ENCODE measurements at places on chromosomes 12 and 14.
A peak's percentile ranks its signal among the peaks of the same experiment; 100 is the strongest.

DNA sequence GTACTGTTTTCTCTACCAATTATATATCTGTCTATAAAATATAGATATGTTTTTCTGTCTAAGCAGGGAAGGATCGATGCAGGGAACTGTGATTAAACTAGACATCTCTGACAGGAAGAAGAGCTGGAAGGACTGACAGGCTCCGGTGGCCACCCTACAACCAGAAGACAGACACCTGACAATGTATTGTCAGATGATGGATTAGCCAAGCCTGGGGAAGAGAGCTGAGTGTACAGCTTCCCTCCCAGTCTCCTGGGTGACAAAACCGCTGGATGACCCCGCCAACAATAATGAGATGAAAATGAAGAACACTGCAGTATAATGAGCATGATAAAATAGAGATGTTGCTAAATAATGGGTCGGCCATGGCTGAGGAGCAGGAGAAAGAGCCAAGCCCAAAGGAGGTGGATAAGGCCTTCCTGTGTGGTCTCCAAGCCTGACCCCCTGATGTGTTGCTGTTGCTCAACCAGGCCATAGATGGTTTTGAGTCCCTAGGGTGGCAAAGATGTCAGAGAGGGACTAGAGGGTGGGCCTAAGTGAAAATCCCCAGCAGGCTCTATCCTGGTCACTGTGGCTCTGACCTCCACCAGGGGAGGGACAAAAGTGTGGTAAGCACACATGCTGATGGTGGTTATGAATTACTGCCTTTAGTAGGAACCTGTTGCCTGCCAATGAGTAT, 28.2 kb downstream of the DHRS2 start:
- no peak for DNase-seq

- DNase-seq = no peak
Measured at GRCh38 chr14:69490219-69490918, 5.8 kb downstream of the PLEKHD1 start.

- no peak for DNase-seq
Measured at GRCh38 chr12:32183650-32184049, 77.0 kb downstream of the BICD1 start.

DNA sequence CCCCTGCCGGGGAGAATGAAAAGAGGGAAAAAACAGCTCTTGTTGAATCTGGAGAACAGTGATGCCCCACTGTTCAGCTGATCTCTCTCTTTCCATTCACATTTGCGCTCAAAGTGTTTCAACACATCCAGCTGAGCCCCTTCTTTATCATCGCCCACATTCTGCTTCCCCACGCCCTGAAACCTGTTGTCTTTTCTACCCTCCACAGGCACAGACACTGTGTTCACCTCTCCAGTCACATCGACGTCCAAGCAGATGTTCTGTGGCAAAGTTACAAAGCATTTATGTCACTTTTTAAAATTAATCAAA, 338.7 kb downstream of the EGLN3 start:
- DNase-seq = no peak

DNA sequence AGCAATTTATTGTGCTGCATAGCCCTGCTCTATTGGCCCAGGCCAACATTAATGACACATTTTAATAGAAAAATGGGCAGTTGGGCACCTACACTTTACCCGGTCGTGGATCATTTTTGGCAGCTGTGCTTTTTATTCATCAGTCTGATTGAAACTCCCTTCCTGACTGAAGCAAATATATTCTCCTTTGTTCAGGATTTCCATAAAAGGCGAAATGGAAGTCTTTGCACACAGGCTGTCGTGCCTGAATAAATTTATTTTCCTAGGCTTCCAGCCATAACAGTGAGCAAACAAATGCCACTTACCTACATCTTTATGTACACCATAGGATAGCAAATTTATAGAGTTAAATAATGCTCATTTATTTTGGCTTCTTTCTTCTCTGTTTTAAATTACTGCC, 480.7 kb upstream of the DCN start:
- DNase-seq = no peak

DNA sequence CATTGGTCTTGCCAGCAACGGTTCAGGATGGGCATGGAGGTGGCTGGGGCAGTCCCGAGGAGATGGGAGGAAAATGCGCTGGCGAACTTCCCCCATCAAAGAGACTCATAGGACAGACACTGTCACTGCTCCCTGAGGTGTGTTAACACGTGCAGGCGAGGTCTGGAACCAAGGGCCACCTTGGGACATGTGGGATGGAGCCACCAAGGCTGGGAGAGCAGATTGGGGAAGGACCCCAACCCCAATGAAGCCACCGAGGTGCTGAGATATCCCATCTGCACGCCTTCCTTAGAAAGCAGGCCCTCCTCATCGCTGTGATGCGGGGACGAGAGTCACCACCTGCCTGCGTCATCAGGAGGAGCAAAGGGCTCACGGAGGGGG, 16.9 kb upstream of the BEGAIN start:
- DNase-seq = no peak

DNA sequence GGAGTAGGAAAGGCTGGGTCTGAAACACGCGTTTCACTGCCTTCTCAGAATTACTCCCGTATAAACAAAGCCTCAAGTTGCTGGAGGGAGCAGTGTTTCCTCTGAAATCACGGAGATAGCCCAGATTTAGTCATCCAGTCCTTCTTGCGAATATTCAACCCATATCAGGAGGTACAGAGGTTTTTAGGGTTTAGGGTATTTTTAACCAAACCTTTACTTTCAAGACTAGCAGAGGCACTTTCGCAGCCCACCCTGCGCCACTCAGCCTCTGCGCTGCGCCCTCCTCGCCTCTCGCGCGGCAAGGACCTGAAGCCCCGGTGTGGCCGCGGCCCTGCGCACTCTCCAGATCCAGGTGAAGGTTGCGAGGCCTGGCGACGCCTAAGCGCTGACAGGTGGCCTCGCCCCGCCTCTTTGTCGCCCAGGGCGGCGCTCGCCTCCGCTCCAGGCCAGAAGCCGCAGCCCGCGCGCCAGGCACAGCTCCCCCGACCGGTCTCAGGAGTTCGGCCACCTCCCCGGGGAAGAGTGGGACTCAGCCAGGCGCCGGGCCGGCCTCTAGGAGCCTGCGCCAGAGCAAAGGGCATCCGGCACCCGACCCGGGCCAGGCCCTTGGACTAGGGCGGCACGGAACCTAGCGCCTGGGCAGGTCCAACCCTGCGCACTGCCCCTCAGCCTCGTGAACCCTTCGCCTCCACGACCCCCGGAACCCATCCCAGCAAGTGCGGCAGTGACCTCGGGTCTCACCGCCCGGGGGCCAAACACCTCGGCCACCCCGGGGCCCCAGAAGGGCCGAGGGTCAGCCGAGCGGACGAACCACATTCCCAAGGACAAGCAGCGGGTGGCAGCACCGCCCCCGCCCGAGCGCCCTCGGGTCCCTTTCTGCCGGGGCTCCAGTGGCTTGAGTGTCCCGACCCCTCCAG, 1.8 kb upstream of the SAMD4A start:
- DNase-seq = peak; percentile 60

GRCh38 chr12:34401659-34402227, 379.4 kb downstream of the ALG10 start:
- no peak for DNase-seq

- DNase-seq = no peak
Measured at GRCh38 chr12:26264215-26264838, 69.0 kb downstream of the SSPN start.

DNA sequence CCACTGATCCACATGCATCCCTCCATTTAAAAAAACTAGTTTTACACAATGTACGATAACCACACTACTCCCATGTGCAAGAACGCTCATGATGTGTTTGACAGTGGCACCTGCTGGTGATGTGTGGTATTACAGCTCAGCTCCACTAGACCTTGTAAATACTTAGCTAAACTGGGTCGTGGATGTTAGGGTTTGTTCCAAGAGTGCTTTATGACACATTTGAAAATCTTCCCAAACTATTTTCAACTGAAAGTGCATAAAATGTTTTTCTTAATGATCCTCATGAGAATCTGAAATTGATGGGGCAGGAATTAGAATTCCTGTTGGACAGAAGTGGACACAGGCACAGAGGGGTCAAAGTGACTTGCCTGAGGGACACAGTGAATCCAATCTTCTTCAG, 99.2 kb downstream of the SCARB1 start:
- no peak for DNase-seq

DNA sequence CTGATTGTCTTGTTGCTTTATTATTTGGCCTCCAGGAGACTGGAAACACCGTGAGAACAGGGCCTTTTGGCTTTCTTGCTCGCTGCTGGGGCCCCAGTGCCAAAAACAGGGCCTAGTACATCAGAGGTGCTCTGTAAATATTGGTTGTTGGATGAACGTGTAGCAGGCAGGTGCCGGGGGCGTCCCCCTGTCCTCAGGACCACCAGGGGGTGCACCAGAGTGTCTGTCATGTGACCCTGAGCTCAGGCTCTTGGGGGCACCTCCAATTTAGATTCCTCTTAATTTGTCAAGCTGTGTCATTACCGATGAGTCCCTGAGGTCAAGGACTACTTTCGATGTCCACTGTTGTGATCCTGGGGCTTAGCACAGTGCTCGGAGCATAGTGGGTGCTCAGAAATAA, 87.1 kb downstream of the ACACB start:
- no peak for DNase-seq

DNA sequence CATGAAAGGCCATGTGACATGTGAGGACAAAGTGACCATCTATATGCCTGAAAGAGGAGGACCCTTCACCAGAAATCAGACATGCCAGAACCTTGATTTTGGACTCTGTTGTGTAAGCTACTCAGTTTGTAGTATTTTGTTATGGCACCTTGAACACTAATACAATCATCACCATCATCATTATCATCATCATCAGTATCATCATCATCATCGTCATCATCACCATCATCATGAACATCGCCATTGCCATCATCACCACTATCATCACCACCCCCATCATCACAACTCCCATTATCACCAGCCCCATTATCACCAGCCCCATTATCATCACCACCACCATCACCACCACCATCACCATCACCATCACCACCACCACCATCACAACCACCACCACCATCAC, 15.9 kb downstream of the ISCU start:
- no peak for DNase-seq

DNA sequence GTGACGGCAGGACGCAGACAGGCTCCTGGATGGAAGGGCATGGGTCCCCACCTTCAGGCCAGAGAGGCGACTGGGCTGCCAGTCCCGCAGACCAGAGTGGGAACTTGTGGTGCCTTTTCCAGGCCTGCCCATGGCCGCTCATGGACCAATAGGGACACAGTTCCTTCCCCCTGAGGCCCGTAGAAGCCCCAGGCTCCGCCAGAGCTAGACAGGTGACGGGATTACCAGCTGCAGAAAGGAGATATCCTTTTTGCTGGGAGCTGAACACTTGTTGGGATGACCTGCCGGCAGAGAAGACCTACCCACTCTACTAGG, 73.6 kb upstream of the RASSF8 start:
- no peak for DNase-seq

- DNase-seq = no peak
Measured at GRCh38 chr12:126676434-126676833, 1590.5 kb upstream of the TMEM132C start.

- no peak for DNase-seq
Measured at GRCh38 chr12:43066471-43066870, 476.9 kb upstream of the PRICKLE1 start.

- DNase-seq = no peak
Measured at GRCh38 chr12:113870035-113870434, 96.1 kb downstream of the RBM19 start.

DNA sequence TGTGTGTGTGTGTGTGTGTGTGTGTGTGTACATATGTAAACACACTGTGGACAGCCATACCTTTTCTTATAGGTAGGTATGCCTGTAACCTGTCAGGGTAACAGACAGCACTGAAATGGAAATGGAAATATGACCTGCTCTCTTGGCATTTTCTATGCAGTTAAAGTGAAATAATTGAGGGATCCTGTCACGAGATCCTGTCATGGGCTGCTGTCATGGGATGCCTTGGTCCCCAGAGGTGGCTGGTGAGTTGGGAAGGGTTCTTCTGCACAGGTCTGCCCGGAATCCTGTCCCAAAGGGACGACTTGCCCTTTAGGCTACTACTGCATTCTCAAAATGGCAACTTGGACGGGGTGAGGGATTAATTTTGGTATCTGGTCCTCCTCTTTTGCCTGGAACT, 47.3 kb downstream of the ELK3 start:
- DNase-seq = no peak

- DNase-seq = no peak
Measured at GRCh38 chr12:95977764-95978305, 18.3 kb downstream of the HAL start.

- no peak for DNase-seq
Measured at GRCh38 chr14:58060077-58060476, 91.9 kb downstream of the ARMH4 start.

- DNase-seq = no peak
Measured at GRCh38 chr14:80956922-80957321, 1.5 kb downstream of the TSHR start.

DNA sequence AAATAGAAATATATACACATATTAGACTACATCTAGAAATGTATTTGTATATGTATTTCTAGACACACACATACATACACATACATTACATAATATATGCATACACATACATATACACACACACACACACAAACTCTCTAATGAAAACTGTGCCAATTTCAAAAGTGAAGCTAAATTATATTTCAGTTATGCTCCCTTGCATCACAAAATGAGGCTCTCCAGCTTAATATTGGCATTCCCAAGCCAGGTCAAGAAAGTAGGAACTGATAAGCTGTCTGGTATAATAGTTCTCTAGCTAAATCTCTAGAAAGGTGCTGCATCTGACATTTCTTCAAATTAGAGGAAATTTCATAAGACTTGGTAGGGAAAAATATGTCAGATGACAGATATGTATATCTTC, 56.9 kb downstream of the GARIN6 start:
- DNase-seq = no peak

DNA sequence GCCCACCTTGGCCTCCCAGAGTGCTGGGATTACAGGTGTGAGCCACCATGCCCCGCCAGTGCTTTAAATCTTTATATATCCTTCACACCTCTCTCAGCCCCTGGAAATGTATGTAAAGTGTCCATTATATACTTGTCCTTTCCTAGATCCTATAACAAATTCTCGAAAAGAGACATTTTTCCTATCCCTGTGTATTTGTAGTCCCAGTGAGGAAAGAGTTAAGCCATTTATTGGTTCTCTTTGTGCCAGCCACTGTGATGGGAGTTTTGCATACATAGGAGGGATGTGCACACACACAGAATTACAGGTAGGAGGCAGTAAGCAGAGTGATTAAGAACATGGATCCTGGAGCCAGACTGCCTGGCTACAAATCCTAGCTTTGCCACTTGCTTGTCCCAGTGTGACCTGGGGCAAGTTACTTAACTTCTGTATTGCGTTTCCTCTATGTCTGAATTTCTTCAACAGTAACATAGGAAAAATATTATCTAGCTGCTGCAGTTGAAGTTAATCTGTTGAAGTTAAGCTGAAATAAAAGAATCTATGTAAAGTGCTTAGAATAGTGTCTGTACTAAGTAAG, 2.1 kb upstream of the RABGGTA start:
- DNase-seq = no peak

DNA sequence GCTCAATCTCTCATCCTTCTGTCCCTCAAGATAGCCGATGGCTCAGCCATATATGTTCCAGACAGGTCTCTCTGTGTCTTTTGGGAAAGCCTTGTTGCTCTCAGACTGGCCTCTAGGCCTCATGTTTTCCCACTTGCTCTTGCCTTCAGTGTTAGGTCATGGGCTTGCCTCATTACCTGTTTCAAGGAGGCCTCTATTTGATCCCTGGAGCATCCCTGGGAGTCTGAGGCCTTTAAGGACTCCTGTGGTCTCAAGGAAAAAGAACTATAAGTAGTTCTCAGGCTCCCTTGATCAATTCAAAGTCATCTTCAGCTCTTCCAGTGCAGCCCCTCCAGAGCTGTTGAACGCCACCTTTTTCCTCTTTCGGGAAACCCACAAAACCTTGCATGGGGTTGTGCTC, 47.9 kb downstream of the NTF3 start:
- no peak for DNase-seq

- DNase-seq = no peak
Measured at GRCh38 chr12:991350-992333, 619 bp downstream of the ERC1 start.

All from GM19239 (cell line).